Dermis blood vessel endothelial cell (primary cell): ENCODE measurements at places on chromosomes 1 and 21.

GRCh38 chr1:99503276-99503747, 142.6 kb upstream of the PALMD start:
- DNase-seq: peak; percentile 7

DNA sequence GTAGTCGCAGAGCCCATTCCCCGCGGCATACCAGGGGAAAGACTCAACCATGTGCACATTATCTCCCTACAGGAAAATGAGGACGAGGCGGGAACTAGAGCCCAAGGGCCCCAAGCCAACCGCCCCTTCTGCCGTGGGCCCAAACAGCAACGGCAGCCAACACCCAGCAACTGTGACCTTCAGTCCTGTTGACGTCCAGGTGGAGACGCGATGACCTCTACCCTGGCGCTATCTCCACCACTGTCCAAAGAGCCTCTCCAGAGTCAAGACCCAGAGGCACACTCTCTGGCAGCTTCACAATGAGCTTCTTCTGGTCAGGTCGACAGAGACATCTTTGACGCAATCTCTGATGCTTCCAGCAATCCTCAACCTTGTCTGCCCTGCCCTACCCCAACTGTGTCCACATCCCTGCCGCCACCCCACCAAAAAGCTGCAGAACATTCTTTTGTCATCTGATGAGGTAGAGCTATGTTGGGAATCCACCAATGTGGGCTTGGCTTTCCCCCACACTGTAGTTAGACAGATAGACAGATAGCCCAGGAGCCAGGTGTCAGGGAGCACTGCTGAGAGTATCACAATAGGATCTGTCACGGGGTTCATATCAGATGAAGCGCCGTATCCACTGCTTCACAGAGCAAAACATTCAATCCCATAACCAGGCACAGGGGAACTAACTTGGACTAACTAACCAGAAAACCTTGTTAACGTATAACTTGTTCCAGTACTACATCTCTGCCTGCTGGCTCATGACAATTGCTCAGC, 37.4 kb upstream of the SRRM1 start:
- no peak for DNase-seq

GRCh38 chr1:32962248-32962896, 2.2 kb downstream of the RNF19B start:
- DNase-seq: peak; percentile 34

GRCh38 chr1:11893907-11894251, 32.3 kb downstream of the KIAA2013 start:
- DNase-seq: peak; percentile 66

DNA sequence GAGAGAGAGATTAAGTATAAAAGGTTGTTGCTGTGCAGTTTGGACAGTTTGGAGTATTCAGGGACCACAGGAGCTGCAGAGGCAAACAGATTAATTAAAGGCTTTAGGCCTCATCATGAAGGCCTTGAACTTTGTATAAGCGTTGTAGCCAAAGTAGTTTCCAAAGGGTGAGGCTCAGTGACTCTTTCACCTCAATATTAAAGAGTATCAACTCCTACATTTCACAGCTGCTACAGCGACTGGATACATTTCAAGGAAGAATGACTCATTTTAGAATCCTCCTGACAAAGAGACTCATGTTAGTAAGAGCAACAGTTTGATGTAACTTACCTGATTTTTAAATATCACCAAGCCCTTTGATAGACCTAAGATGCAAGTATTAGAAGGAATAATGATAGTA, 355.5 kb downstream of the HLX start:
- DNase-seq: peak; percentile 21

DNA sequence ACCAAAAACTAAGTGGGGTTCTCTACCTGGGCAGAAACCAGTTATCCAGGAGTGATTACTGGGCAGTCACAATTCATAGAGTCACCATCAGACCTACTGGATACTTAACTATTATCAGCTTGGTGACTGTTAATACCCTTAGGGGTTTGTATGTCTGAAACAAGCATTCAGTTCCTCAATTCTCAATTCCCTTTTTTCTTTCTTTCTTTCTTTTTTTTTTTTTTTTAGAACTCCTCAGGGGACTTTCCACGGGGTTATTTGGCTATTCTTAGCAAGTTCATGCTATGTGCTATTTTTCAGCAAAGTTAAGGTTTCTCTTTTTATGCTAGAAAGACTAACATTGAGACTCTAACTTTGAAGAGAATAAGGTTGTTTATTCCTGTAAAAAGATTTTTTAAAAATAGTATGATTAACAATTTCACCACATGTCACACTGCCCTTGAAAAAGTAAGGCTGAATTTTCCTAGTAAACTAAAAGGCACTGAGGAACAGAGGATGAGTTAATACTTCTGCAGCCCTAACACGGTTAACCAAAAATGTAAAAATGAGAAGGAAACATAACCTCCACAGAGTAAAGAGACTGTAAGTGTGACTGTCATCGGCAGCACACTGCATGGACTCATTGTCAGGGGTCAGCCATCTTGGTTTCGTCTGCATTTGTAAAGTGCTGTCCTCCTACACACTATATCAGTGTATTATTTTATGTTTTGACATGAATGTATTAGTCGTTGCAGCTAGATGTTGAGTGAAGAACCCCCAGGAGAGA, 310.2 kb downstream of the NTNG1 start:
- DNase-seq: no peak

DNA sequence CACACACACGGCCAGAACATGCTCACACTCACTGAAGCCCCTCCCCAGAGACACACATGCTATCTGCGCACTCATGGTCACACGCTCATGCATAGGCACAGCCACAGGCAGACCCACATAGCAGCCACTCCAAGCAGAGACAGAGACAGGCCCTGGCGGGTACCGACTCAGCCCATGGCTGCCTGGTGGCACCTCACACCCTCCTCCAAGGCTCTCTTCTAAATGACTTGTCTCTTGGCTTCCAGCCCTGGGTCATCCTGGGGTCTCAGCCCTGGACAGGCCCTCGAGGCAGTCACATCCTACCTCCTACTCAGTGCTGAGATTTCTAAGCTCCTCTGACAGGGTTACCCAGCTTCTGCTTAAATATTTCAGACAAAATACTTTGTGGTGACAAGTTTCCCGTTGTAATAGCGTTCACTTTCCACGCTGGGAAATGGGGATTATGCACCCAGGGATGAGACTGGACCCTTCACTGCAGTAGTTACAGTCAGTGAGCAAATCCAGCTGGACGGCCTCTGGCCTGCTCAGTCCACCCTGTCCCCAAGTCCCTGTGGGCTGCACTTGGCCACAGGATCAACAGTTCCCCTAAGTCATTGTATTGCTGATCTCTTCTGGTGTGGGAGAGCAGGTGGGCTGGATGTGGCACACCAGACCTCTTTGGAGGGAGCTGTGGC, 2.9 kb upstream of the NFASC start:
- DNase-seq: no peak

DNA sequence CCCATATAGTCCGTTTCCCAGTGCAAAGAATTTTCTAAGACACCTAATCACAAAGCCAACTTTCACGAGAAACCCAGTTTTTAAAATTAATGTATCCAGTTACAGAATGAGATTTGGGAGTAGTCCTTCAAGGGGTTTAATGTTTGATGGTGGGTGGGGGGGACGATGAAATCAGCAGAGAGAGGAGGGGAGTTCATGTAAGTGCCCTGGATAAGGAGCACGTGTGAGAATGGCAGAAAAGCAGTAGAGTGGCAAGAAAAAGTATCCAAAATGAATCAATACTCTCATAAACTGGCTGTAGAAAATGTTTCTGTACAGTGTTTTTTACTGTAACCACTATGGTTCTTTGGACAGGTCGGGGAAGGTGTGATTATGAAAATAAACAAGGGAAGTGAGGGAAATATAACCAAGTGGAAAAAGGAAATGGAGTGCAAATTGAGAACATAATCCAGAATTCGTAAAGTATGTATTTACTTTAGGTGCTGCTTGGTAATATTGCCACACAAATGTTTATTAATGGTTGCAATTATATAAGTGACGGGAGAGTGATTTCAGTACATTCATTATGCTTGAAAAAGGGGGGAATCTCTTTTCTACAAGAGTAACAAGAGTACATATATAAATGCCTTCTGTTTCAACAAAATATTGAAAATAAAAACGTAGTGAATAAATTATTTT, 118.7 kb upstream of the RRP15 start:
- DNase-seq: no peak

- no peak for DNase-seq
These were observed 99.7 kb upstream of the LBR start for GRCh38 chr1:225527575-225527974.
